ENCODE measurements at places on chromosomes 7 and 10.

DNA sequence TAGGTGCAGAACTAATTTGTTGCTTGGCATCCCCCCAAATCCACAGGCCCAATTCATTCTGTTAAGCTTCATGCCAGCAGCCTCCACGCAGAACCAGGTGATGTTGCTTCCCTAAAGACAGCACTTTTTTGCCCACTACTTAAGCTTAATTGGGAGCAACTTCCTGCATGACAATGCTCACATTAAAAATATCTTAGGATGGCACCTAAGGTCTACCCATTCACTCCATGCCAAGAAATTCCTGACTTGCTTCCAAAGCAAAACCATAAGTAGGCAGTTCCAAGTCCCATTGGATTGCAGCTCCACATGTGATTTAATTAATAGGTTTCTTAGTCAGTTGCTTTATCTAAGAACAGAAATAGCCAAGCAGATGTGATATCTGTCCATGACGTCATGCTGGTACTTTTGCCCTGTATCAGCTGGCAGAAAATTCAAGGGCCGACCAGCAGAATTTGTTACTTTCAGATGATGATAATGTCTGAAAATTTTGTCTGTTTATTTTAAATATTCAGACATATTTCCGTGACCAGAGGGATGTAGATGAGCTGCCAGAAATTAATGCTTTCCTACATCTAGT, 325.5 kb downstream of the LHFPL3 start:
- no peak for DNase-seq

DNA sequence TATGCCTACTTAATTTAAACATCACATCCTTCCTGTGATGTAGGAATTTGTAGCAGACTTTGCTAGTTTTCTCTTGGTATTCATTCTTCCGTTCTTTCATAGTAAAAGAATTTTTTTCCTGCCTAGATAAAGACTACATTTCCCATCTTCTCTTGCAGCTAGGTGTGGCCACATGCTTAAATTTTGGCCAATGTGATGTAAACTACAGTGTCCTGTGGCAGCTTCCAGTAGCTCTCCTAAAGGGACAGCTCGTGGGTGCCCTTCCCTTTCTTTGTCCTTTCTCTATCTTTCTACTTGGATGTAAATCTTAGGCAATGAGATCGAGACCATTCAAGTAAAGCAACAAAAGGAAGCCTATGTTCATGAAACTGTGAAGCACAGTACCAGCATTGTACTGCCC, 58.6 kb downstream of the ASAH2B start:
- no peak for DNase-seq

GRCh38 chr7:134327896-134328295, 11.2 kb upstream of the SLC35B4 start:
- DNase-seq, result peak; percentile 18

- no peak for DNase-seq
Observed at GRCh38 chr7:17298840-17299482, 509 bp downstream of the AHR start.

DNA sequence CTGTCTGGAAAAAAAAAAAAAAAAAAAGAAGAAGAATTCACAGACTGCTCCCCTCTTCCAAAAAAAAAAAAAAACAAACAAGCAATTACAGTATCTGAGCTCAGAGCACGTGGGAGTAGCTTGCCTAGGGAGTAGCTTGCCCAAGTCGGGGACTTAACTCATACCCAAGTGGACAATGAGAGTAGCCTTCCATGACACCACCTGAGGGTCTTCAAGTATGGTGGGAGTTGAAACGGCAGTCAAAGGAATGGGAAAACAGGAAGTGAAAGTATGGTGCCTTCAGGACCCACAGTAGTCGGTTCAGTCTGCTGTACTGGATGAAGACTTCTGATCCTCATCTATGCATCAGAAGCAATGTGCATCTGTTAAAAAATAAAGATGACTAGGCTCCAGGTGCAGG, 10.6 kb downstream of the VOPP1 start:
- no peak for DNase-seq

DNA sequence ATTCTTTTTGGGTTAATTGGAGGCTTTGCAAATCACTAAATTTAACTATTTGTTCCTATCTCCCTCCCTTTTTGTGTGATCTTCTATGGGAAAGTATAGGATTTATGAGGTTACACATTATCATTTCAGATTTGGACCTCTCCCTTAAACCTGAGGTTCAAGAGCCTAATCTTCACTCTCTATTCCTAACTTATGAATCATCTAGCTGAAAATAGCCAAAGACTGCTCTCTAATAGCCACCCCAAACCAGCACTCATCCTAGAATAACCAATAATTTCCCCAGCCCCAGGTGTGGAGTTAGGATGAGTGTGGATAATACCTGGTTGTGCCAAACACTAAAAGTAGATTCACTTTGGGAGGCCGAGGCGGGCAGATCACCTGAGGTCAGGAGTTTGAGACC, 499.2 kb downstream of the GFRA1 start:
- no peak for DNase-seq

GRCh38 chr7:80748363-80749042, 110.1 kb downstream of the CD36 start:
- no peak for DNase-seq

- peak; percentile 61 for DNase-seq
Observed at GRCh38 chr7:78019447-78020135, 221.0 kb downstream of the PHTF2 start.

Measured in GM04504 (cell line).